ENCODE measurements at places on chromosomes 7 and 10.

DNA sequence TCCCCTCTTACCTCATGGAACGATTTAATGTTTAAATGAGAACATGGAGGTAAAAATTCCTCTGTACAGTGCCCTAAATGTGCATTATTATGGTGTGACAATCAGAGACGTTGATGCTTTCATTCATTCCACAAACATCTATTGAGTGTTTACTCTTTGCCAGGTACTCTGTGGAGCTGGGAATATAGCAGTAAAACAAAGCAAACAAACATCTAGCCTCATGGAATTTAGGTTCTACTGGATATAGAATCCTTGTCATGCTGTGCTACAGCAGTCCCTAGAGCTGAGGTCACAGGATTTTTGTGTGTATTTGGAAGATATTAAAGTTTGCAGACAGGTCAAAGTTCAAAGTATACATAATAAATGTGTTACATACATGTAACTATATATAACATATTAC, 140.7 kb downstream of the CUBN start:
- no peak for DNase-seq

- no peak for DNase-seq
These were observed 111.9 kb upstream of the NRBF2 start for GRCh38 chr10:63021225-63021624.

- DNase-seq = no peak
These were observed 572 bp downstream of the CHST12 start for GRCh38 chr7:2403718-2404648.

- DNase-seq = no peak
These were observed 44.9 kb downstream of the FIGNL1 start for GRCh38 chr7:50405221-50405620.

DNA sequence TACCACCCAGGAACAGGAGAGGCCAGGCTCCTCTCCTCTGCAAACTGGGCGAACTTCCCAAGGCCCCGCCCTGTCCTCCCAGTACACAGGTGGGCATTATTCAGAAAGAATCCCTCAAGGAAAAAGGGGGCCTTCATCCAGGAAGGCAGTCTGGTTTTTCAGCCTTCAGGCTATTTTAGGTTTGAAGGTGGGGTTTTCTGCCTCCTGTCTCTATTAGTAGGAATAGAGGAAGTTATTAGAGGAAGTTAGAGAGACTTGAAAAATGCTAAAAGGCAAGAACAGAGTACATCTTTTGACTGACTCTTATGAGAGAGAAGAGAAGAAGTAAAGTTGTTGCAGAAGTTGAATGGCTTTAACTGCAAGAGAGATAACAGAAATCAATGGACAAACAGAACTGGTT, 250.9 kb upstream of the SORCS1 start:
- DNase-seq = no peak
